SK-N-DZ (cell line): ENCODE measurements at places on chromosomes 11 and 22.
A peak's percentile ranks its signal among the peaks of the same experiment; 100 is the strongest.

GRCh38 chr22:42794551-42795510, 62.2 kb downstream of the ARFGAP3 start:
- DNase-seq, result no peak

DNA sequence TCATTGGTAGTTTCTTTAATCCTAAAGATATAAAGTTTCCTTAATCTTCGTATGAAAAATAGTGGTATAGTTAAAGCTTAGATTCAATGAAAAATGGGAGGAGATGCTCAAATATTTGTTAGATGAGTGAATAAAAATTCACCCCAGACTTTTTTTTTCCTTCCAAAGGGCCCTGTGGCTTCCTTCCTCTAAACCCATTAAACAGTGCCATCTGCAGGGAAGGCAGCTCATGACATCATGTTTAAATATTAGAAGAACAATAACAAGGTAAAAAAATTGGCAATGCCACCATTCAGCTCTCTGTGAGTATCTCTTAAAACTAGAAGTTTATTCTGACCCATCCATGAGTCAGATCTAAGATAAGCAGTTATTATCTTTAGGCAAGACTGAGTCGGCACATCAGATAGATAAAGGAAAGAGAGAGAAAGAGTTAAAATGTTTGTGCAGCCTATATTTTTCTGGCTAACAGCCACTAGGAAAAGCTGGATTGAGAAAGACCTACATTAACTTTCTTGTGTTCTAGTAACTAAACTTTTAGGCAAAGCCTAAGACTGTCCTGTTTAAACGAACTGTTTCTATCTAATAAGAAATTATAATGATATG, 19.1 kb upstream of the OOSP1 start:
- peak; percentile 23 for DNase-seq

DNA sequence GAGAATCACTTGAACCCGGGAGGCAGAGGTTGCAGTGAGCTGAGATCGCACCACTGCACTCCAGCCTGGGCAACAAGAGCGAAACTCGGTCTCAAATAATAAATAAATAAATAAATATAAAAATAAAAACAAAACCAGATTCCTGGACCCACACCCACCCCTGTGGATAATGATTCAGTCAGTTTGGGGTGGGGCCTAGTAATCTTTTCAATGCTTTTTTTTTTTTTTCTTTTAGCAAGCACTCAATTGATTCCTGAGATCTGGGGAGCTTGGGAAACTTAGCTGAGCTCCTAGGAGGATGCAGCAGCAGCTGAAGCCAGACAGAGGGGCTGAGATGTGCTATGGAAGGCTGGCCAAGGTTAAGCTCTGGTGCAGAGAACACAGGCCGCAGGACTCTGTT, 4.6 kb upstream of the PC start:
- no peak for DNase-seq

DNA sequence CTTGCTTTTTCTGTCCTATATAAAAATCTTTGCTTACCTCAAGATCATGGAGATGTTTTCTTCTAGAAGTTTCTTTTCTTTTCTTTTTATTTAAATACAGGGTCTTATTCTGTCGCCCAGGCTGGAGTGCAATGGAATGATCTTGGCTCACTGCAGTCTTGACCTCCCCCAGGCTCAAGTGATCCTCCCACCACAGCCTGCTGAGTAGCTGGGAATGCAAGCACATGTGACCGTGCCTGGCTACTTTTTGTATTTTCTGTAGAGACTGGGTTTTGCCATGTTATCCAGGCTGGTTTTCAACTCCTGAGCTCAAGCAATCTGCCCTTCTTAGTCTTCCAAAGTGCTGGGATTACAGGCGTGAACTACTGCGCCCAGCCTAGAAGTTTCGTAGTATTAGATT, 45.3 kb downstream of the USP35 start:
- DNase-seq, result no peak

GRCh38 chr11:9574622-9575259, 1.3 kb downstream of the WEE1 start:
- no peak for DNase-seq
